ENCODE measurements at places on chromosomes 7 and 10.

- no peak for DNase-seq
Measured at GRCh38 chr7:150322114-150322832, 882 bp upstream of the LRRC61 start.

DNA sequence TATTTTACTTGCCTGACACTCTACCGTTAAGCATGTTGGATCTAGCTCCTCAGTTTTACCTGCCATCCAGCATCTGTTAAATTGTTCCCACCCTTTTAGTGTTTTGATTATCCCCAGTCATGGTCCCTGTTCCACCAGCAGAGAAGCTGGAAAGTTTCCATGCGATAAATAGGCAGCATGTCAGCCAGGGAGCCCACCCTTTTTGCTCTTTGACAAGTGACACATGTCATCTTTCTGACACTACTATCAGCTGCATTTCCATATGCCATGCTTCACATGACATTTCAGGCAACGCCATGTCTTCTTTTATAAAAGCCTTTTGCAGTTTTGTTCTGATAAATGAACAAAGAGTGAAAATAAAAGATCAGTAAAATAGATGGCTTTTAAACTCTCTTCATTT, 310.8 kb downstream of the MAGI2 start:
- no peak for DNase-seq

GRCh38 chr7:133827707-133828623, 299.2 kb upstream of the LRGUK start:
- DNase-seq = no peak

DNA sequence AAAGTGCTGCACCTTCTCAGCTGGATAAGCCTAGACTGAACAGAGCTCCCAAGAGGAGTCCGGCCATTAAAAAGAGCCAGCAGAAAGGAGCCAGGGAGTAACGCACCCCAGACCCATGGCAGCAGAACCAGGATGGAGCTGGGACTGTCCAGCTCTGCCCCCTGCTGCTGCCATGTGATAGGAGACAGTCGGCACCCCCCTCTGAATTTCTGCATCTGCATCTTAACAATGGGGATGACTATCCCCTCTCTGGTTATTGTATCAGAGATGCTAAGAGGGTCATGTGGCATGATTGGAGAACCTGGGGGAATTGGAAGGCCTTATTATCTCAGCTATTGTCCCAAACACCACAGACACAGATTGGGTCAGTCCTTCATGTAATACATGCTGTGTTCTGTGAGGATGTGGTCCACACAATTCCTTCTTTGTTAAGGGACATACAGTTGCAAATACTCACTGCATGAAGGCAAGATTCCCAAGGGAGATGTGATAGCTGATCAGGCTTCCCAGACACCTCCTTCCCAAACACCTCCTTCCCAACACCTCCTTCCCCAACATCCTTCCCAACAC, 29.3 kb downstream of the PLEKHS1 start:
- DNase-seq = no peak

DNA sequence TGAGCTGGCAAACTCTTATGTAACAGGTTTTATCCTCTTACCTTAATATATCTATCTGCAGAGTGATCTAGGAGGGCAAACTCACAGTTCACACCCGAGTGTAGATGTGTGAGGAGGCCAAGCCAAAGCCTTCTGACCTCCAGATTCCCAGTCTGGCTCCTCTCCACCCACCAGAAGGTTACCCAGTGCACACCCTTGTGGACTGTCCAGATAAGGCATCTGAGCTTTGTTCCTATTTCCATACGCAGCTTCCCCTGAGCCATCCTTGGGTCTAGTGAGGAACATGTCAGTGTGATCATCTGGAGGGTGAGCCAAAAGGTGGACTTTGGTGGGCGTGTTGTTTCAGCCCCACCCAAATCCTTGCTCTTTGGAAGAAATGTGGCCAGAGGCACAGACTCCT, 203.0 kb upstream of the MEOX2 start:
- DNase-seq = no peak

- DNase-seq = no peak
Measured at GRCh38 chr10:21490028-21490710, 35.3 kb downstream of the SKIDA1 start.

DNA sequence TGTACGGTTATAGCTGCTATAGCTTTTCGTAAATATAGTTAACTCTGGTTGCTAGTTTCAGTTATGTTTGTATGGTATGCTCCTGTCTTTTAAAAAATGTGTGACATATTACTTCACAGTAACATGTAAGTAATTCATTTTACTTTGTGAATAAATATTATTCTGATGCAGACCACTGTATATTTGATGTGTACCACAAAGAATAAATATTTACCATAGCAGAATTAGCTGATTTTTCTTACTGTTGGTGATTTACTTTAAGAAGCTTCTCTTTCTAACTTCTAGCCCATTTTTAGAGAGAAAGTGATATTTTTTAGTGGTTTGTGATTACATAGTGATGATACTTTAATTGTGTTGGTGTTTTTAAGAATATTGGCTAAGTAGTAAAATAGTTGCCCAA, 292.8 kb downstream of the BBS9 start:
- DNase-seq = no peak

DNA sequence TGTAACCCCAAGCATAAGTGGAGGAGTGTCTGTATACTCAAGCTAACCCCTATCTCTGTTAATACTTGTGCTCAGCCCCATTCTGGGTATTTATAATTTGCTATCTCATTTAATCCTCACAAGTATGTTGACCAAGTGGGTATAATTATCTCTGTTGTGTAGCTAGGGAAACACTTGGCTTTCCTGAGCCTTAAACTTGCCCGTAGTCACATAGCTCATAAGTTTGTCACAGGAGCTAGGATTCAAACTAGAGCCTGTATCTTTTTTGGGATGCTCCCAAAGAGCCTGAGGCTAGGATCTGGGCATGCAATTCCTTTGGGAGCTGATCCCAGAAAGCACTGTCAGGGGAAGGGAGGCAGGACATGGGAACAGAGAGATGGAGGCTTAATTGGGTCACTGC, 377.4 kb downstream of the GALNT17 start:
- DNase-seq = no peak

DNA sequence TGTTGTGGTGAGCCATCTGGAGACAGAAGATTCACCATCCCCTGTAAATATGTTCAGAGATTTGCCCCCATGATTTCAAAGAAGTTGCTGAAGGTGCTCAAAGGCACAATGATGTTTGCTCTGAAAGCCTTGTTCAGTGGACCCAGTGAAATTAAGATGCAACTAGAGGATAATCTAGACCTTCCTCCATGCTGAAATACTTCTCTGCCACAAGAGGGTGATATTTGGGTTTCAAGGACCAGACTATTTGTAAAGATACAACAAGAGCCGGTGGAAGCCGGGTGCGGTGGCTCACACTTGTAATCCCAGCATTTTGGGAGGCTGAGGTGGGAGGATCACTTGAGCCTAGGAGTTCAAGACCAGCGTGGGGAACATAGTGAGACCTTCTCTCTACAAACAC, 13.5 kb upstream of the MSRB2 start:
- no peak for DNase-seq

DNA sequence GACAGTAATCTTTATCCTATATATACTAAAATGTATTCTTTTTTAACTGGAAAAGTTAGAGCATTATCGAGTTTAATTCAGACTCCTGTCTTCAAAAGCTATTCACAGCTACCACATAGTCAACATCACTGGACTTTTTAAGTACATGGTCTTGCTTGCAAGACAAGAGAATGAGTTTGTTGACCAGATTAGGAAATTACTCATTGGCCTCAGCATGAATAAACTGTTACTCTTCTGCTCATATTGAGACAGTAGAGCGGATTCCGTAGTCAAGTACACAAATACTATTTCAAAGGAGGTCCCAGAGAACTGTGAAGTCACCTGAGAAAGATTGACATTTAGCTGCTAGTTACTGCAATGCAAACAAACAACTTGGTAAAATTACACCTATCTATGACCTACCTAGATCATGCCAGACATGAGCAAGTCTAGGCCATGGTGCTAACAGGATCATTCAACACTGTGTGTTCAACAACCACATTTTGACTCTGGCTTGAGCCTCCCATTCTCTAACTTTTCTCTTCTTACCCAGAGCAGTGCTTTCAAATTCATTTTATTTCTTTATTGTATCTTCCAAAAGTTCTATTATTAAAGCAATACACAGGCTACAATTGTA, 280.9 kb downstream of the NEBL start:
- no peak for DNase-seq

- DNase-seq = no peak
Measured at GRCh38 chr10:110775406-110775805, 96.3 kb upstream of the PDCD4 start.

DNA sequence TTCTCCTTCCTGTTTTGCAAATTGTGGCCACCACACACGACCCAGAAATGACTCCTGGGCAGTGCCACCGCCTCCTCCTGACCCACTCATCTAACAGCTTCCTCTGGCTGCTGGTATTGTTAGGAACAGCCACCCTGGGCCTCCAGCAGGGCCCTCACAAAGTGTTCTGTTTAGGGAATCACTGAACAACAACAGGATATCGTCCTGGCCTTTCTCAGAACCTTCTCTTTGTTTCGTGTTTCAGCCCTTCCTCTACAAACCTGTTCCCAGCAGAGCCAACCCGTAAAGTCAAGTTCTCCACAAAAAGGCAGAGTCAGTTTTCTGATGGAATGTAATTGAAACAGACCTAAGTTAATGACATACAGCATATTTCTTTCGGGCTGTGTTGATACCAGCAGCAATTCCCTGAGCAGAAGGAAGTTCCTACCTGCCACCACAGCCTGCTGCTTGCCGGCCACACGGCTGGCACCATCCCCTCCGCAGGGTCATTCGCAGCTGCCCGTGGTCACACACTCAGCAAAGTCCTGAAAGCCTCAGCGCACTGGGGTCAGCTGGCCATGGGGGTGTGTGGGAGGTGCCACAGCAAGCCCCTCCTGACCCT, 91.7 kb upstream of the PITRM1 start:
- DNase-seq = no peak

DNA sequence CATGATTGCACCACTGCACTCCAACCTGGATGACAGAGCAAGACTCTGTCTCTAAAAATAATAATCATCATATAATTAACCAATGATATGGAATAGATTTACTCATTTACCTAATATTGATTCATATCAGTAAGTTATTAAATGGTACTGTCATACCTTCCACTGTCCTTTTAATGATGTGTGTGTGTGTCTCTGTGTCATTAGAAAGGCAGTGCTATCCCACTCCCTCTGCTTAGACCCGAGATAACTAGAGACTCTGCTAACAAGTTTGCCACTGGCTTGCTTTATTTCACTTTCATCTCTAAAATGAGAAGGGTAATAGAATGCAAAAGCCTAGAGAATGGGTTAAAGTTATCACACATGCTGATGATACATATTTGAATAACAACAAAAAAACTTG, 21.1 kb downstream of the MCM10 start:
- no peak for DNase-seq

Data from NCI-H1092 (cell line).